ENCODE measurements at places on chromosomes 12 and 14. TPM values are rescaled to one million over a fixed set of nuclear protein-coding genes. Genes with fewer than 3 reads are reported as not detected.

DNA sequence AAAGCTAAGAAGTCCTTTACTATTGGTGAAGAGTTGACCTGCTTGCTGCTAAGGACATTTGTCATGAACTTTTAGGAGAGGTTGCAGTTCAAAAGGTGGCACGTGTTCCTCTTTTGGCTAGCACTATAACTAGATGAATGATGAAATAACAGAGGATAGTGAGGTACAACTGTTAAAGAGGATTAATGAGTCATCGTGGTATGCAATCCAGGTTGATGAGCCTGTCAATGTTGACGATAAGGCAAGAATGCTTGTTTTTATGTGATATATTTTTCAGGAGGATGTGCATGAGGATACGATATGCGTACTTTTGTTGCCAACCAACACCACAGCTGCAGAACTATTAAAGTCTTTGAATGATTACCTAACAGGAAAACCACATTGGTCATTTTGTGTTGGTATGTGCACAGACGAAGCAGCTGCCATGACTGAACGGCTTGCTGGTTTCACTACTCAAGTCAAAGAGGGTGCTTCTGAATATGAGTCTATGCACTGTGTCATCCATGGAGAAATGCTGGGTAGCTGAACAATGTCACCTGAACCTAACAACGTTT, 10.6 kb downstream of the CEP128 start:
- H3K4me3 ChIP-seq: no peak overlapping the region
- DNase-seq: no peak
- no peaks in the 10 kb centered on the region for H3K27me3 ChIP-seq
- H3K4me1 ChIP-seq: no peaks in the 10 kb centered on the region

GRCh38 chr12:7966563-7966962, 30.6 kb upstream of the SLC2A3 start:
- H3K4me3 ChIP-seq: no peak overlapping the region
- peaks cover 10% of the 10 kb centered on the region for H3K4me1 ChIP-seq
- H3K27me3 ChIP-seq: peaks cover 11% of the 10 kb centered on the region
- no peak for DNase-seq
- H3K36me3 ChIP-seq: no peaks in the 10 kb centered on the region

GRCh38 chr14:31159682-31160296, 47.8 kb downstream of the HECTD1 start:
- H3K4me1 ChIP-seq: peaks cover 5% of the 10 kb centered on the region
- H3K27me3 ChIP-seq: no peaks in the 10 kb centered on the region
- H3K36me3 ChIP-seq: peaks cover 48% of the 10 kb centered on the region
- H3K27ac ChIP-seq: peak overlapping the region; percentile 59
- DNase-seq: no peak

DNA sequence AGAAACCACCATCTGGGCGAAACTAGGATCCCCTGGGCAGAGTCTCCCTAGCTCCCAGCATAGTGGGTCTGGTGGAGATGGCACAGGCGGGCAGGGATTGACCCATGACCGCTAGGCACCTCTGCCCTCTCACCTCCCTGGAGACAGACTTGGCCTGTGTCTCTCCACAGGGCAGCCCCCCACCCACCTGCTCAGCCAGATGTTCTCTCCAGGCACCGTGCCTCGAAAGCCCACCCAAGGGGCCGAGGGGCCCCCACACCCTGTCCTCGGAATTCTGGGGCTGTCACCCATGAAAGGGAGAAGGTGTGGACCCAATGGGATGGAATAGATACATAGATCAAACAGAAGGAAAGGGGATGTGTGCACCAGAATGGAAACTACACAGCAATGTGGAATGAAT, 229.1 kb upstream of the RTL1 start:
- H3K27ac ChIP-seq: no peak overlapping the region
- no peaks in the 10 kb centered on the region for H3K27me3 ChIP-seq
- H3K4me3 ChIP-seq: no peak overlapping the region
- no peaks in the 10 kb centered on the region for H3K36me3 ChIP-seq
- DNase-seq: no peak

DNA sequence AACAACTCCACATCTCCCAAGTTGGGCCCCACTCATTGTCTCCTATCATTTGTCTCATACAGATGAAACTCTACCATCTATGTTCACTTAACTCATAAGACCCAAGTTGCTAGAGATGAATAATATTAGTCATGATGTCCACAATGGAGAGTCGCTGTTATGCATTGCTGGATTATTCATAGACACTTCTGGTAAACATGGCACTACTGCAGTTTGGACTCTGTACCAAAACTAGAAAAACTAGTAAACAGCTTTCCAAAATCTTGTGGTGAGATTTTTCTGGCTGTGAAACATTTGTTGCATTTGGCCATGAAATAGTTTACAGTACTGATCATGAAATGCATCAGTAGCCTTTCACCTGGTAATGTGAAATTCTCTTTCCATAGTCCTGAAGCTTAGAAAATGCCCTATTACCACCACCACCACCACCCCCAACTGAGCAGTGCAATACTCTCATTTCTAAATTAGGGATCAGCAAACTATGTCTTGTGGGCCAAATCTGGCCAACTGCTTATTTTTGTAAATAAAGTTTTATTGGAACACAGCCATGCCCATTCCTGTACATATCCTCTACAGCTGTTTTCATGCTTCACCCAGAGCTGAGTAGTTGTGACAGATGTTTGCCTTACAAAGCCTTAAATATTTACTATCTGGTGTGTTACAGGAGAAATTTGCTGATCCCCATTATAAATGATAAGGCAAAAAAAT, 236.5 kb downstream of the DPF3 start:
- H3K27ac ChIP-seq: no peak overlapping the region
- H3K27me3 ChIP-seq: no peaks in the 10 kb centered on the region
- H3K4me1 ChIP-seq: no peaks in the 10 kb centered on the region

DNA sequence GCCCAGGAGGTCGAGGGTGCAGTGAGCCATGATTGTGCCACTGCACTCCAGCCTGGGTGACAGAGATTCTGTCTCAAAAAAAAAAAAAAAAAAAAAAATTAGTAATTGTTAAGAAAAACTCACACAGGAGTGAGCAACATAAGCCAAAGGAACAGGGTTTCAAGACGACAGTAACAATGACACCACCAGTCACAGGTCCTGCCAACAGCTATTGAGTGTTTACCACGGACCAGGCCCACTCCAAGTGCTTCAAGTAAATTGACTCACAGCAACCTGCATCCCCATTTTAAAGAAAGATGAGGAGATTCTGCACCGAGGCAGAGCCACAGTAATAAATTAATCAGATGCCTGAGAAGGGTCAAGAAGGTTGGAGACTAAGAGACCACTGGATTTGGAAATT, 194.5 kb downstream of the DPF3 start:
- H3K27ac ChIP-seq: peak overlapping the region; percentile 74
- H3K4me3 ChIP-seq: no peak overlapping the region
- H3K36me3 ChIP-seq: no peaks in the 10 kb centered on the region
- H3K27me3 ChIP-seq: no peaks in the 10 kb centered on the region

DNA sequence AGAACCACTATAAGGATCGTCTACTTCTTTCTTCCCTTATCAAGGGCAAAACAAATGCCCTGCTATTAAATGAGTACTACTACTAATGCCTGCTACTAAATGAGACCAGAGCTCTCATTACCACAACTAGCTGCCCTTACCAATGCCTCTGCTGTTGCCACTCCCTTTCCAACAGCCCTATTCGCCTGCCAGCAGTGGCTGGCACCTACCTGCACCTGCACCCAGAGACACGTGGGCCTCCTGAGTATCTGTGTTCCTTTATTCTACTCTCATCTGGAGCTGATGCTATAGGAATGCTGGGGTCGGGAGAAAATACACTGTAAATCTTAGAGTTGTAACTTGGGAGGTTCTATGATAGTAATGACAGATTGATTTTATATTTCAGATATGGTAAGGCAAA, 174.7 kb downstream of the SLC2A13 start:
- H3K4me1 ChIP-seq: no peaks in the 10 kb centered on the region
- H3K4me3 ChIP-seq: no peak overlapping the region
- no peaks in the 10 kb centered on the region for H3K27me3 ChIP-seq
- H3K27ac ChIP-seq: no peak overlapping the region

- no peaks in the 10 kb centered on the region for H3K27me3 ChIP-seq
- H3K4me3 ChIP-seq: no peak overlapping the region
- peak overlapping the region; percentile 50 for H3K27ac ChIP-seq
- DNase-seq: no peak
- H3K36me3 ChIP-seq: no peaks in the 10 kb centered on the region
Observed at GRCh38 chr14:39303115-39303514, 69.4 kb downstream of the MIA2 start.

PTPRO gene
- total RNA-seq: 0.69 TPM

FBLN5 gene
- total RNA-seq: 19.6 TPM
